ENCODE measurements at places on chromosomes 3 and 15. TPM values are rescaled to one million over a fixed set of nuclear protein-coding genes. Genes with fewer than 3 reads are reported as not detected.

The CMTM8 gene
- total RNA-seq, result 1.8 TPM

GRCh38 chr15:43998607-43999006, 171.8 kb downstream of the WDR76 start:
- peak; percentile 72 for DNase-seq

- DNase-seq, result peak; percentile 97
Measured at GRCh38 chr3:46517016-46517783, 19.4 kb downstream of the RTP3 start.

- no peak for DNase-seq
Measured at GRCh38 chr3:34533451-34533850, 735.0 kb downstream of the PDCD6IP start.

DNA sequence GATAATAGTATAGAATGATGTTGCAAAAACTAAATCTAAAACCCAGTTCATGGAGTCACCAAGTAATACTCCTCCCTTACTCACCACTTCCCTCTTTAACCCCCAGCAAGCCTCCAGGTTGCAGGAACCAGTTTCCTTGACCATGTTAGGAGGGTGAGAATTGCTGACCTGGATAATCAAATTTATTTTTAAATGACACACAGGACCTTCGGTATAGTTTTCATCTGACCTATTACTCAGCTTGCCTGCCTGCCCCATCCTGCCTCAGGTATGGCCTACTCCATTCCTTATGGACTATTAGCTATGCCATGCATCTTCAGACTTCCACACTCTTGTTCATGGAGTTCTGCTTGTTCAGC, 883 bp downstream of the RTP4 start:
- DNase-seq, result peak; percentile 28

DNA sequence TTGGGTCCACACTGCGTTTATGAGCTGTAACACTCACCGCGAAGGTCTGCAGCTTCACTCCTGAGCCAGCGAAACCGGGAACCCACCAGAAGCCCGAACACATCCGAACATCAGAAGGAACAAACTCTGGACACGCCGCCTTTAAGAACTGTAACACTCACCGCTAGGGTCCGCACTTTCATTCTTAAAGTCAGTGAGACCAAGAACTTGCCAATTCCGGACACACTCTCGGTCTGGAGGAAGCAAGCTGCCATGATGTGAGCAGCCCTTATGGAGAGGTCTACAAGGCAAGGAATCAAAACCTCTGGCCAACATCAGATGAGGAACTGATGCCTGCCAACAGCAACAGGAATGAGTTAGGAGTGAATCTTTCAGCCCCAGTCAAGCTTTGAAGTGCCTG, 62.9 kb downstream of the SLC28A2 start:
- no peak for DNase-seq

DNA sequence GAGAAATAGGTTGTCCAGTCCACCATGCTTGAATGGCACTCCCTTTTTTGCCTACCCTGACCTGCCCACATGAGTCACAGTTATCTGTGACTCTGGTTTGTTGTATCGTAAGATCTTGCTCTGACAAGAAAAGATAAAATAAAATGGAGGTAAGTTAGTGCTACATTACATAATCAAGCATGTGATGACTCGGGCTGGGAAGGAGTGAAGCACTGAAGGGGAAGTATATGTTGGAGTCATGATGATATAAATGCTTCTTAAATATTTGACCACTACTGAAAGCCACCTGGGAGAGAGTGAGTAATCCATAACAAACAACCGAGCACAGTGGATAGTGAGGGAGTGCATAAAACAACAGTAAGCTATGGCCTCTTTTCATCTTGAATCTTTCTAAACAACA, 124.4 kb downstream of the SHOX2 start:
- peak; percentile 50 for DNase-seq

GRCh38 chr3:127424766-127425504, 137.1 kb upstream of the PRR20G start:
- no peak for DNase-seq

- DNase-seq, result no peak
Measured at GRCh38 chr15:57518779-57519405, 72.8 kb upstream of the MYZAP start.

DNA sequence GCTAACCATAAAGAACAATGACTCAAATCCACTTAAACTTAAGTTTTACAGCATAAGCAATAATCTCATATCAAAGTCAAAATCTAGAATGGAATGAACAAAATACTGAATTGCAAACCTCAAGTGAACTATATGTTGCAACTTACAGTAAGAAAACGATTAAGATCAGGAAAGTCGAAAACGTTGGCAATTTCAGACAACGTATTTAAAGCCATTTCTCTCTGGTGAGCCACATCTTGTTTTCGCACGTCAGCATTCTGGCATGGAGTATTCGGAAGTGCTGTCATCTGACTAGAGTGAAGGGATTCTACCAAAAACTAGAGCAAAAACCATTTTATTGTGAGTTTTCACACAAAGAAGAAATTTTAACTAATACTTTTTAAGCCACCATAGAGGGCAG, 28.5 kb downstream of the ATR start:
- no peak for DNase-seq

DNA sequence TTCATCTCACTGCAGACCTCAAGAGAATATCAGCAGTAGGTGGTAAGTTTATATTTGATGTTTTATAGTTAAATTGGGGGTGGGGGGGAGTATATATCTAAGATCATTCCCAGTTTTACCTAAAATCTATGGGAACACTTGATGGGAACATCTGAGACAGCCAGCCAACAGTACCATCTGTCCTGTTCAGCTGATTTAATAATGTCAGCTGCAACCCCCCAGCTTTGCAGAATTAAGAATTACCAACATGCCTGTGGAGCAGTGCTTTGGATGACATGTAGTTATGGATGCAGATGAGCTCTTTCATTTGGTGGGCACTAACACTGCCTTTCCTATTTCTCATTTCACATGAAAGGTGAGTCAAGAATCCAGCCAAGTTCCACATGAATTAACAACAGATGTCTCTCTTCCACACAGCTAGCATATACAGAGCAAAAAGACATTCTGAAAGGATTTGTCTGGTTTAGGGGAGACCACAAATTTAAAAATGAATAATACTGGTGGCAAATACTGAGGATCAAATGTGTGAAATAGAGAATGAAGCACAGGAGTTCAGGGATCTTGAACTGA, 76.2 kb downstream of the SETD5 start:
- no peak for DNase-seq

DNA sequence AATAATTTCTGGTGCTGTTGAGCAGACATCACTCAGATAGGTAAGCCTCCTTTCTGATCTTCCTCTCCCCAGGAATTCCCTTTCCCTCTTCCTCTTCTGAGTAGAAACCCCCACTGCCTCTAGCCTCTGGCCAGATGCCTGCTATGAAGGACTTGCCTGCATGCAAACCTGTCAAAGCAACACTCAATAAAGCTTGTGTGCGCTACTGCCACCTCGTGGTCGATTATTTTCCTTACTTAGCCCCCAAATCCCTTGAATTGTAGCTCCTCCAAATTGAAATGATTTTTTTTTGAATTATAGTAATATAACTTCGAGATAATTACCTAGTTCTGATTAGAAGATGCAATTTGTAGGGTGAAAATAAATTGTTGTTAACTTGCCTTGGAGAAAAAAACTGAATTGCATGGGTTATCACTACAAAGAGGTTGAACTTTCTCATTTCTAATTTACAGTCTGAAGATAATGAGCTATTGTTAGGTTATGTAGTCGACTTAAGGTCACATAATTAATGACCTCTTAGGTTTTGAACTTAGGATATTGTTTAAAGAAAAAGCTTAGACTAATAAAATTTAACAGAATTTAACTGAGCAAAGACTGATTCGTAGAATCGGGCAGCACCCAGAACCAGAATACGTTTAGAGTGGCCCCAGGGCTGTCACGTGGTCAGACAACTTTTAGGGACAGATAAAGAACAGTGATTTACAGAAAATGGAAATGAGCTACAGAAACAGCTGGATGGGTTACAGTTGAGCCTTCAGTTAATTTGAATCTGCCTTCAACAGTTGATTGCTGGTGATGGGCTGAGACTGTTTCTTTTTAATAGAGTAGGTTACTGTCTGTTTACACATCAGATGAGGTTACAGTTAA, 269.3 kb downstream of the ARPP21 start:
- peak; percentile 6 for DNase-seq

DNA sequence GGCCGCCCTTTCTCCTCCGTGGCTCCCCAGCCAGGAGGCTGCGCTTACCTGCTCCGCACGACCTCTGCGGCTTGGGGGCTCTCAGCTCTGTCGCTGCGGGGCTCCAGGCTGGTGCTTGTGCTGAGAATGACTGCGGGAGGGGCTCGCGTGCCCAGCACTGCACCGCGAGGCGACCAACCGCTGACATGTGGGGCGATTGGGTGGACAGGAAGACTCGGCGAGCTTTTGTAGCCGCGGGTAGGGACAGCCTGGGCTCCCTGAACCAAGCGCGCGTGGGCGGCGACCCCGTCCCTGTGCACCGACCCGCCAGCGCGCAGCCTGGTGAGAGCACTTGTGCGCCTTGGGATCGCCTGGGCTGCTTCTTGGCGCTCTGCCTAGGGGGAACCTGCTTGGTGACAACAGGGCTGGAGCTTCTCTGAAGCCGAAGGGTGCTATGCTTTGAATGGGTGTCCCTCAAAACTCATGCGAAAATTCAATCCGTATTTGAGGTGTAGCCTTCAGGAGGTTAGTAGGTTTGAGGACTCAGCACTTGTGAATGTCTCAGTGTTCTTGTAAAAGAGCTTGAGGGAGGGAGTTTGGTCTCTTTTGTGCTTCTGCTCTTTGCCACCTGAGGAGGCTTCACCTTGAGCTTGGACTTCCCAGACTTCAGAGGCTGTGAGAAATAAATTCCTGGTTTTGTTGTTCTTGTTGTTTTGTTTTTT, 50.4 kb downstream of the IL12A start:
- DNase-seq, result no peak

GRCh38 chr3:70072180-70072579, 72.6 kb downstream of the SAMMSON start:
- DNase-seq, result no peak

- DNase-seq, result no peak
Measured at GRCh38 chr15:63601026-63601703, 4.0 kb downstream of the FBXL22 start.

DNA sequence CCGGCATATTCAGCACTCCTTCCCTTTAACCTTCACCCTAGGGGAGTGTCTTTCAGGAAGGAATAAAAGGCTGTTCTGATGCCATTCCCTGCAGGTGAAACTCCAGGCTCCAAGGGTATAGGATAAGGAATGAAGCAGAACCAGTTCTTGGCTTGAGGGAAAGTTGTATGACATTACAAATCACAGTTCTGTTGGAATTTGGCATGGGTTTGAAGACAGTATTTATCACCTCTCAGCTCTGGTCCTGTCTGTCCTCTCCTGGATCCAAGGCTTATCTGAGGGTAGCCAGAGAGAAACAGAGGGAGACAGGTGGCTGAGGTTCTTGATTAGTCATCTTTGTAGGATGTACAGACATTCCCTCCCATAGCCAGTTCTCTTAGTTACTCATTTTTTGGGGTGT, 37.1 kb downstream of the RAB11A start:
- peak; percentile 28 for DNase-seq

DNA sequence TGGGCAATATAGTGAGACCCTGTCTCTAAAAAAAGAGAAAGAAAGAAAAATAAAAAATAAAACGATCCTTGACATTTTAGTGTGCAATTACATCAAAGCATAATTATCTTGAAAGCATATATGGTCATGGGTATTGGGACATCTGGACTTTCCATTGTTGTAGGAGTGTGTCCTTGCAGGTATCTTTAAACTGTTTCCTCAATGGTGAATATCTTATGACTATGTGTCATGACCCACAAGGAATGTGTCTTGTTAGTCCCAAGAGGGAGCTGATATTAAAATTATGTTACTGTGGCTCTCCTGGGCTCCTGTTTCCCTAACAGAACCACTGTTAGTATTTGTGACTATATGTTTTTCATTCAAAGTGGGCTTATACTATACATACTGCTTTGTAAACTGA, 26.6 kb downstream of the EIF1B start:
- DNase-seq, result no peak

The PLA2G4B gene
- total RNA-seq, result 4.5 TPM

DNA sequence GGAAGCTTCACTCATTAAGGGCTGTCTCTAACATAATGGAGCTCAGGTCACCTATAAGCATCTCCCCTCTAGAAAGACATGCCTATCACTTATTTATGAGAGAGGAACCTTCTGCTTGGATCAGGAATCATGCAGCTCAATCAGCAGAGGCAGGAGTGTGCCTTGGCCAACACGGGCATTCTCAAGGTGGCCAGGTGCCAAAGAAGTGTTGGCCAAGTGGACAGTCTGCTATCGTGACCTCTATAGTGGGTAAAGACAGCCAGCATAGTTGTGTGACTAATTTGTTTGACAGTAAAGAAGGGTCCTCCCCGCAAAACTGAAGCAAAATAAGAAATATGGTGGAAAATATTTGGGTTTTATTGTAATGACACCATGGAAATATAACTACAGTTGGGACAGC, 14.7 kb upstream of the AGTR1 start:
- DNase-seq, result no peak

- DNase-seq, result peak; percentile 84
Measured at GRCh38 chr3:129228891-129229585, 20.4 kb upstream of the COPG1 start.

- no peak for DNase-seq
Measured at GRCh38 chr3:73144276-73144675, 82.8 kb downstream of the EBLN2 start.

GRCh38 chr3:58462829-58463180, 29.1 kb upstream of the KCTD6 start:
- no peak for DNase-seq

The CHRM5 gene
- not detected for total RNA-seq

- DNase-seq, result peak; percentile 50
Measured at GRCh38 chr3:178320456-178321351, 215.5 kb upstream of the KCNMB2 start.

The EIF4E3 gene
- 2.6 TPM for total RNA-seq

The CSTA gene
- 336 TPM for total RNA-seq

The CD86 gene
- 0.49 TPM for total RNA-seq

- DNase-seq, result peak; percentile 67
Measured at GRCh38 chr3:71371282-71371681, 212.2 kb downstream of the FOXP1 start.

DNA sequence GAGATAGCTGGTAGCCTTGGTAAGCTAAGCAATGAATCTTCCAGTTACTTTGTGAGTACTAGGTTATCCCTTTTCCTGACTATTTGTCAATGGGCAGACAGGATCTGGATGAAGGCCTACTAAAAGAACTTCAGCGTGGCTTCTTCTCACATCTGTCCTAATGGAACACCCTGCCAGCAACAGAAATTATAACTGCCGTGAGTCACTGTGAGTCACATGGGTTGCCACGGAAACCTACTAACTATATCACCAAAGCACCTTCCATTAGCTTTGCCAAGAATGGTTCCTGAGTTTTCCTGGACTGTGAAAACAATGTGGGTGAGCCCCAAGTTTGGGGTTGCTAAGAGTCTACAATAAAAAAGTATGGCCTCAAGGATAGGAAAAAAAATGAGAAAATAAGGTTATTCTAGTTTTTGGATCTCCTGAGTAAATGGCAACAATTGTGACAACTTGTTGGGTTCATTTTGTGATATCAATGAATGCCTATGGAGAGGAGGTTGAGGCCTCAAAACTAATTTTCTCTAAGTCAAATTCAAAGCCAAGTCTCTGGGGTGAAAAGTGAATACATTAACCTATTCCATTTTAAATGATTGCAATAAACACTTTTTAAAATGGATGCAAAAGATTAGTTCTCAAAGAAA, 195.1 kb upstream of the ICE2 start:
- DNase-seq, result peak; percentile 79
